ENCODE measurements at places on chromosomes 2 and 18.

- no peak for DNase-seq
Observed at GRCh38 chr2:9107168-9108025, 99.2 kb upstream of the ASAP2 start.

- DNase-seq = no peak
Observed at GRCh38 chr2:81940266-81940955, 1635.9 kb upstream of the LRRTM1 start.

- no peak for DNase-seq
Observed at GRCh38 chr18:59374128-59374527, 15.1 kb upstream of the LMAN1 start.

DNA sequence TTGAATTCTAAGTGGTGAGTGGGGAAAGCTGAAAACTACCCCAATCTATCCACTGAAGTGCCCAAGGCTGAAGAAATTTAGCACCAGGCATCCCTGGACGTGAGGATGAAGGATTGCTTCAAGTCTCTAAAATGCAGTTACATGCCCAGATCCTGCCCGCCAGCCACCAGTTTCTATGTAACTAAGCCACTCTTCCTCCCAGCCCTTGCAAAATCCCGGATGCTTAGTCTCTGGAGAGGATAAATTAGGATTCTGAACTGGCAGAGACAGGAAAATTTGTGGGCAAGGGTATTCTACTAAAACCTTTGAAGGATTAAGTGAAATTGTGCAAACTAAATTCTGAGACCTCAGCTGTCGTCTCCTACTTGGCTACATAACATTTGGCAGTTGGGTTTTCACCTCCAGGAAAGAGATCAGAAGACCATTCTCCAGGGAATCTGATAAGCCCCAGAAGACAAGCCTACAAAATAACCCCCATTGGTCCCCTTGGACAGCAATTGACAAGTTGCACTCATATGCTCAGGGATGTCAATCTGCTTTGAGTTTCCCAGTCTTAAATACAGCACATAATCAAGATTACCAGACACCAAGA lies 93.9 kb upstream of the CD226 start:
- no peak for DNase-seq

- DNase-seq = no peak
Observed at GRCh38 chr2:144079803-144080202, 440.1 kb downstream of the ZEB2 start.

All from CD4-positive, alpha-beta T cell treated with Interleukin-10 for 1 hour (primary cell).